ENCODE measurements at places on chromosomes 11 and 22.

- DNase-seq, result no peak
These were observed 226.7 kb upstream of the PDGFD start for GRCh38 chr11:104390651-104391050.

DNA sequence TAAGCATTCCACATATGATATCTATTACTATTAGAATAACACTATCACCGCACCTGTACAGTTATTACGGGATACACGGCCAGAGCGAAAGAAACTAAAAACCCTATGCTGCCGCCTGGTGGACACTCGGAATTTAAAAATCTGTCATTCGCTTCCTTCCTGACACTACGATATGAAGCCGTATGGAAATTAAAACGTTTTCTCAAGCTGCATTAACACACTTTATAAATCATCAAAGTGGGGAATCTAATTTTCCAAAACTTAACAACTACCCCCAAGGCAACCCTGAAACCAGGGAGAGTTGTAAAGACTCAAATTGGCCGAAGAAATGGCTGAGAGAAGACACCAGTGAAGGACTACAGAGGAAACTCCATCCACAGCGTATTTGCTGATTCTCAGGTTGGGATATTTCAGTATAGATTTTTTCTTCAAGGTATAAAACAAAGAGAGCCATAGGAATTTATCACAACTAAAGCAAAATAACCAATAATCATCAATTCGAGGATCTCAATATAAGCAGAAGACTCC is 1.4 kb downstream of the CCDC73 start:
- DNase-seq, result peak; percentile 7

DNA sequence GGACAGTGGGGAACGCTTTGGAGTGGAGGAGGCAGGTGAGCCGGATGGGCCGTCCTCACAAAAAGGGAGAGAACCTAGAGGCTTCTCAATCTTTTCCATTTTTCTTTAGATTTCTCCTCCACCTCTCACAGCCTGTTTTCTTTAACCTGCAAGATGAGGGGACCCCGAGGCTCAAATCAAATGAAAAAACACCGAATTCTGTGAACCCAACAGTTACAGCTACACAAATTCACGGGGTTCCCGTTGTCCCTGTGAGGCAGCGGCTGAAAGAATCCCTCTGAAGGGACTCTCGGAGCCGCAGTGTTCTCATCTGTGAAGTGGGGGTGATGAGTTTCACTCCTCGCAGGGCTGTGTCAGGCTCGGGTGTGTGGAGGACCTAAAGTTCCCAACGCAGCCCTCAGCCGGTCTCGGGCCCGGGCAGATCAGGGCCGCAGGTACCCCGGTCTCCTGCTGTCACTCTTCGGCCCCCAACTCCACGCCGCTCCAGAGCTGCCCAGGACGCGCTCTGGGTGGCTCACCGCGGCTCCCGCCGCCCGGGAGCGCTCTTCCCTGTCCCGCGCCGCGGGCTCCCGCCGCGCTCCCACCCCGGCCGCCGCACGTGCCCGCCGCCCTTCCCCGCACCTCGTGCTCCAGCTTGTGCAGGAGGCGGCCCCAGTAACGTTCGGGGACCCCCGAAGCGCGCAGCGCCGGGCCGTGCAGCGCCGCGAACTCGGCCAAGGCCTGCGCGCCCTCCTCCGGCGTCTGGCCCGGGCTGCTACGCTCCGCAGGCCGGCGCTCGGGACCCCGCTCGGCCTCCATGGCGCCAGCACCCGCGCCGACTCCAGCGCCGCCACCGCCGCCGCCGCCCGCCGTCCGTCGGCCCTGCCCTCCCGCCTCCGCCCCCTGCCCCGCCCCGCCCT is at the start of gene TTLL12:
Gene TTLL12, minus strand, starts transcription at position 863 of the 899 bp plus-strand sequence. Its CDS starts 65 bp downstream, at position 798.
- peak; percentile 3 for DNase-seq

- DNase-seq, result no peak
These were observed 450 bp downstream of the MAP4K2 start for GRCh38 chr11:64802370-64803157.

- peak; percentile 44 for DNase-seq
These were observed 40.7 kb upstream of the POU2AF1 start for GRCh38 chr11:111419641-111420327.

DNA sequence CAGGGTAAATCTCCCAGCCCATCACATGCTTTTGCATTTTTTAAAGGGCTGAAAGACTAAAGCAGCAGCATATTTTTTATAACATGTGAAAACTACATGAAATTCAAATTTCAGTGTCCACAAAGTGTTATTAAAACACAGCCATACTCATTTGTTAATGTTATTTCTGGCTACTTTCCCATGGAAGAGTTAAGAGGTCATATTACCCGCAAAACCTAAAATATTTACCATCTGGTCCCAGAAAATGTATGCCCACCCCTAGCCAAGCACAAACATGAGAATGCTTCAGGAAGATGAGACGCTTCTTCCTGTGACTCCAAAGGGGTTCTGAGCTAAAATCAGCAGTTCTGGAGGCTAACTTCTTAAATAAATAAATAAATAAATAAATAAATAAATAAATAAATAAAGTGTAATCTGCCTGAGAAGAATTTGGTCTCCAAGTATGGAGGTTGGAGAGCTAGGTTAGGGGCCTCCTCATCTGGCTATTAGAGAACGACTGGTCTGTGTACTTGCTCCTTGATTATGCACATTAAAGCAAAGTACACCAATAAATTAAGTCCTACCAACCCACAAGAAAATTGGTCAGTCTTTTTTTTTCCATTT is 9.7 kb downstream of the IMMP1L start:
- DNase-seq, result no peak

DNA sequence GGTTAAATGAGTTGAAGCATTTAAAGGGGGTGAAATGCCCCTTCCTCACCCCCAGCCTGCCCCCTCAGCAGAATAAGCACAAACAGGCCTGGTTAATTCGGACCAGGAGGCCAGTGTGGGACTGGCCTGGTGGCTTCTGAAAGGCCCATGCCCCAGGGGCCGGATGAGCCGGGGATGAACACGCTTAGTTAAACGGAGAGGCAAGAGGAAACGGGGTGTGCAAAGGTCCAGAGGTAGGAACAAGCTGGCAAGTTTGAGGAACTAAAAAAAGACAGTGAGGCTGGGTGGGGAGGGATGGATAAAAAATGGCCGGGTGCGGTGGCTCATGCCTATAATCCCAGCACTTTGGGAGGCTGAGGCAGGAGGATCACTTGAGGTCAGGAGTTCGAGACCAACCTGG is 11.5 kb downstream of the SCUBE1 start:
- DNase-seq, result no peak

Measured in hippocampal formation (tissue), 2 donors.